ENCODE measurements at places on chromosomes 4 and X. TPM values are rescaled to one million over a fixed set of nuclear protein-coding genes. Genes with fewer than 3 reads are reported as not detected.

The RNF150 gene
- total RNA-seq, result 3.7 TPM

The CSAG2 gene
- total RNA-seq, result not detected

The IBSP gene
- total RNA-seq, result not detected

The RAB40AL gene
- not detected for total RNA-seq

The APBB2 gene
- total RNA-seq, result 39.6 TPM

The KIT gene
- 6.7 TPM for total RNA-seq

The GPR50 gene
- total RNA-seq, result 12.2 TPM

The AMBN gene
- total RNA-seq, result not detected

The RNF128 gene
- total RNA-seq, result 0.09 TPM

The SLC25A31 gene
- total RNA-seq, result not detected

- no peak for DNase-seq
These were observed 179.5 kb downstream of the CEP135 start for GRCh38 chr4:56128213-56128612.

- DNase-seq, result no peak
These were observed 253.7 kb upstream of the DDX53 start for GRCh38 chrX:22746081-22746480.

DNA sequence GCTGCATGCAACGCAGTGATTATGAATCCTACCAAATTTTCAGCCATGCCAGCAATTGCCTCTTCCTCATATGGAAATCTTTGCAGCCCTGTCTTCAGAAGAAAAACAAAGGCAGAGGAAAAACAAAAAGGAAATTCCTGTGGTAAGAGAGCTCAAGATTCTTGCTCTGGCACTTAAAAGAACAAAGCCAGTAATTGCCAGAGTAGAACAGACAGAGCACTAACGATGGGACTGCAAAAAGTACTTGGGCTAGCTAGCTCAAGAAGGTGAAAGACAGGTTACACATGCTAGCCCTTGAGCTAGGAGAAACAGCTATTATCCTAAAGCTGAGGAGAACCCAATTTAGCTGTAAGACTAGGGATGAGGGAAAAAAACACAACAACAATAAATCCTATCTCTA is 582.3 kb downstream of the KCNIP4 start:
- peak; percentile 28 for DNase-seq

DNA sequence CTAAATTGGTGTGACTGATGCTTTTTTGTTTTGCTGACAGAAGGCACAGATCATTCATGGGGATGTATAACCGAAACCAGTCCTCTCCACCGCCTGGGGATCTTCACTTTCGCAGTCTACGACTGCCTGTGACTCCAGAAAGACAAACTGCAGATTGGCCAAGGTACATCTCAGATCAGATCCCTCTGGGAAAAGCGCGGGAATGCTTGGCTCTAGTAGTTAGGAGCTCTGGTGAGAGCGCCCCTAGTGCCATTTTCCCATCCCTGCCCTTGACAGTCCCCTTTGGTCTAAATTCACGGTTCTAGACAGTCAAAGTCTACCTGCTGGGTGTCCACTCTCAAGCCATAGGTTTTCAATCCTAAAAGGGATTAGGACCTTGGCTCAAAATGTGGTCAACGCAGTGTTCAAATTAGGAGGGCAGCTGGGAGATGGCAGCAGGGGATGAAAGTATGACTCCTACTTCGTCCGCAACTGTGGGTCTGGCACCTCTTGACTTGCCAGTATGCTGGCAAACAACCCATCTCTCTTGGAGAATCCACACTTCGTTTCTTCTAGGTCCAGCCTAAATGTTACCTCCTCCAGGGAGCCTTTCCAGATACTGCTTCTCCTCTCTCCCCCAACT is 6.9 kb upstream of the HAND2 start:
- DNase-seq, result peak; percentile 84

- no peak for DNase-seq
These were observed 145.8 kb downstream of the AASDH start for GRCh38 chr4:56241500-56241899.

DNA sequence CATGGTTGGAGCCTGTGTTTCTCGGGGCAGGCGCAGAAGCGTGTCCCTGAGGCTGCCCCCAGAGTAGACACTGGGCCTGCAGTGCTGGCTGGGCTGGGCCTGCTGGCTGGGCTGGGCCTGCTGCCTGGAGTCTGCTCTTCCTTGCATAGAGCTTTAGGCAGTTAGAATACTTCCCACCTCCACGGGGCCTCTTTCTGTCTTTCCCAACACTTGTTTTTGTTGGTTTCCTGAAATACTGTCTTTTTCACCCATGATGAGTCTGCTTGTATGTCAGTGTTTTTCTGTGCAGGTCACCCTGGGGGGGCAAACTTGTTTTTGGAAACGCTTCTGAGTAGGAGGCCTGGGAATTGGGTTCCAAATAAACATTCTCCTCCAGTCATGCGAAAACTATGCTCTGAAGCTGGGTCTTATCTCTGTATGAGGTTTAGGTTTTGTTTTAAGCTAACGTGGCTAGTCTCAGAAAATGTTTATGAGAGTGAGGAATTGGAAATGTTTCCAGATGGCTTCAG is 32.2 kb downstream of the TRMT44 start:
- no peak for DNase-seq

- DNase-seq, result no peak
These were observed 44.1 kb downstream of the QRFPR start for GRCh38 chr4:121336706-121337105.

DNA sequence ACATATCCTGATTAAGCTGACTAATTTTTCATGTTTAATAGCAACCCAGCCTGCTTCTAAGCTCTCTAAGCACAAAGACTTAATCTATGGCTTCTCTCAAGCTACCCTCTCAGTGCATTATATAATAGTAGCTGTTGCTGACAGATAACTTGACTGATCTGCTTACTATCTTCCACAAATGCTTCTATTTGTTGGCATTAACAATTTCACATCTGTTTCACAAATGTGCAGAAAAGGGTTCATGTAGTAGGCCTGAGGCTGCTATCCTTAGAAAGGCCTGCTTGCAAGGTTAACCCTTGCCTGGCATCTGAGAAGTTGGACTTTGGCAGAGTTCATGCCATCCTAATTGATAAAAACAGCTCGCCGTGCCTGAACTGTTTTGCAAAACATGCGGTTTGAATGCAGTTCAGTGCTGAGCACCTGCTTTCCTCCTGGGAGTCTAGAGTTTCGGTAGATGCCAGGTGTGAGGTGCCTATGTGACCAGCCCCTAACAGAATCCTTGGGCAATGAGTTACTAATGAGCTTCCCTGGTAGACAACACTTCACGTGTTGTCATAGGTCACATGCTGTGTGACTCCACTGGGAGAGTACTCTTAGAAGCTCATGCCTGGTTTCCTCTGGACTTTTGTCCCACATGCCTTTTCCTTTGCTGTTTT is 68.4 kb downstream of the NSG1 start:
- no peak for DNase-seq

DNA sequence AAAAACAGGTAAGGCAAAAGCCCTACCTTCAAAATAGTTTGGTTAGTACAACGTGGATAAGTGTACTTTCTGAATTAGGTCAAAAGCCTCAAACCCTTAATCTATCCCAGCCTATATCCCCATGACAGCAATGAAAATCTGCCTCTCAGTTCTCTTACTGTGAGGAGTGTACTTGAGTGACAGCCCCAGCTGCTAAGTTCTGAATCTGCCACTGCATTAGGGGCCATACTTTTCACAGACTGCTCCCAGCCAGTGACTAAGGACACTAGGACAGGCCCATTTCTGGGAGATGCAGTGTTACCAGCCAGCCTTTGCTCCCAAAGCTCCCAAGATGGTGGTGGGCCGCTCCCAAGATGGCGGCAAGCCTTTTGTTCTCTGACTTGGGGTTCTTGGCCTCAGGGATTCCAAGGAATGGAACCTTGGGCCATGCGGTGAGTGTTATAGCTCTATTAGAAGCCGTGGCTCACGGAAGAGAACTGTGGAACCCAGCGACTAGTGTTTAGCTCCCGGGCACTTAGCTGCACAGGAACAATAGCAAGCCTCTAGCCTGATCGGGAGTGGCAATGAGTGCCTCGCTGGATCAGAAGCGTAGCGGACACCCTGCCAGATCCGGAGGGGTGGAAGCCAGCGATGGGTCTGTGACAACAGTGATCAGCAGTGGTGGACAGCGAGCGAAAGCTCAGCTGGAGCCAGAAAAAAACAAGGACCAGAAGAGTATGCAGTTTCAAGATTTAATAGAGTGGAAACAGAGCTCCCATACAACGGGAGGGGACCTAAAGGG is 175.6 kb upstream of the NRK start:
- no peak for DNase-seq

DNA sequence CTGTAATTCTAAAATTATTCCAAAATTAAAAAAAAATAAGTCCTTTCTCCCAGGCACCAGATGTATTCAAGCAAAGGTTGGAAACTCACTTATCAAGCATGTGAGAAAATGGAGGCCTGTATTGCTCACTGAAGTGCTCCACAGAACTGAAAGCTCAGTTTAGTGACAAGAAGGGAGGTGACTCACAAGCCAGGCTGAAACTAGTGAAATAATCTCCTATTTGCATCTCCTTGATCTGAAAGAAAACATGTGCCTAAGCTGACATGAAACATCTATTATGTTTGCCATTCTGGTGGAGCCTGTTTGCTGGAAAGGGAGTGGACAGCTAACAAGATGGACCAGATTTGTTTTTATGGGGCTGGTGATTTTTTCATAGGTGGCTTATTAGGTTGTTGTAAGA is 54.0 kb upstream of the AMELX start:
- DNase-seq, result no peak

GRCh38 chr4:165537028-165537648 is 158.3 kb downstream of the CPE start:
- no peak for DNase-seq

GRCh38 chrX:119469313-119469635 is 1.0 kb downstream of the SLC25A5 start:
- DNase-seq, result no peak

DNA sequence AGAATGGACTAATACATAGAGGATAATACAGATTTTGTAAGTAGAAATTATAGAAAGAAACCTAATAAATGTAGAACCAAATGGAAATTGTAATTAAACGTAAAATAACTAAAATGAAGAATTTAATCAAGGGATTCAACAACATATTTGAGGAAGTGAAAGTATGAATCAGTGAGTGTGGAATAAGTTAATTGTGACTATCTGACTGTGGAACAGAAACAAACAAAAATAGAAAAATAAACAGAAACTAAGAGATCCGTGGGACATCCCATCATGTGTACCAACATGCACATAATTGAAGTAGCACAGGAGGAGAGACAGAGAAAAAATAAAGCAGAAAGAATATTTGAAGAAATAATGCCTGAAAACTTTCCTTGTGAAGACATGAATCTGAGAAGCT is 208.6 kb upstream of the TACR3 start:
- no peak for DNase-seq

DNA sequence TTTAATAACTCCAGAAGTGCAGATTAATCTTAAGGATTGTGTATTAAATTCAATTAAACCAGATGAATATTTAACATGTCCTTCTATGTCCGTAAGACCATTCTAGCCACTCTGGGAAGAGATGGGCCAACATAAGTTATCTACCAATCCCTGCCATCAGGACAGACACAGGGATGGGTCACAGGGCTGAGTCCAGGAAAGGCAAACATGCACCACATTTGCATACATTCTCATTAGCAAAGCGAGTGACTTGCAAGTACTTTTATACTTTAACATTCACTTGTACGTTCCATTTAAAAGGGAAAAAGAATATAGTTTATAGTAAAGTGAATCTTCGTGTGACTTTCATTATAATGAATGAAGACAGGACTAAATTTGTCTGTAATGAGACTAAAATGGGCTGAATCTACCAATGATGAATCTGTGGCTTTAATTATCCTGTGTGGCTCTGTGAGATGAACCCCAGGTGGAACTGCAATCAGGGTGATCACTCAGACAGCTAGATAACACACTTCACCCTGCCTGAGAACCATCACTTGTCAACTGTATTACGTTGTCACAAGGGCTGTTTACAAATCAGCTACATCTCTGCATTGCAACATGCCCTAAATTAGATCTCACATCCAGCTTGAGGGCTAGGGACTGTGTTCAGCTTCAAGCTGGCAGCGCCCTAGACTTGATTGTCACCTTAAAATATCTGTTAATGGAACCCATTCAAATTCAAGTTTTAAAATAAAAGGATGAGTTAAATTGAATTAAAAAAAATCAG is 77.2 kb downstream of the SH3KBP1 start:
- no peak for DNase-seq

DNA sequence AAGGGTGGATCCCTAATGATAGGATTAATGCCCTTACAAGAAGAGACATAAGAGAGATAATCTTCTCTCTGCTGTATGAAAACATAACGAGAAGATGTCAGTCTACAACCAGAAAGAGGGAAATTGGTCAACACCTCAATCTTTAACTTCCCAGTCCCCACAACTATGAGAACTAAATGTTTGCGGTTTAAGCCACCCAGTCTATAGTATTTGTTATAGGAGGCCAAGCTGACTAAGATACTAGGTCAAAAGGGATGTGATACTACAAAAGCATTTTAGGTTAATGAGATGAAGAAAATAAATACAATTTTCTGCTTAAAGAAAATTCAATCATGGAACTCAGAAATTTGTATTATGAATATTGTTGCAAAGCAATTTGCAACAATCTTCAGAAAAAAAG is 55.4 kb upstream of the LHFPL1 start:
- DNase-seq, result no peak

DNA sequence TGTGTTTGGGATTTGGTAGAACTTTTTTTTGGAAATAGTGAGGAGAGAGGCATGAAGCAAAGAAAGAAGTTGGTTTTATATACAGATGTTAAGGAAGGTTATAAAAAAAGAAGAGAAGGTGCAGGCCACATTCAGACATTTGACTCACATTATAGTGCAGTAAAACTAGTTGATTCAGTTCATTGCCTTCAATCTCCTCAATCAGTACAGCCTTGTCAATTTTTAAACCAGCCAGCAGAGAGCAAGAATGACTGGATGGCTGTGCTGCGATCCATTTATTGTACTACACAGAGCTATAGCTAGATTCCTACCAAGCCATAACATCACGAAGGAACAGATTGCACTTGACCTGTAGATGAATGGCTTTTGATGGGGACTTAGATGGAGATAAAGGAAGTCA is 79.7 kb upstream of the LSM6 start:
- DNase-seq, result no peak

- no peak for DNase-seq
These were observed 3.4 kb downstream of the CXCL8 start for GRCh38 chr4:73743795-73744194.

GRCh38 chr4:7784131-7784870 is 155.4 kb downstream of the AFAP1 start:
- DNase-seq, result no peak

DNA sequence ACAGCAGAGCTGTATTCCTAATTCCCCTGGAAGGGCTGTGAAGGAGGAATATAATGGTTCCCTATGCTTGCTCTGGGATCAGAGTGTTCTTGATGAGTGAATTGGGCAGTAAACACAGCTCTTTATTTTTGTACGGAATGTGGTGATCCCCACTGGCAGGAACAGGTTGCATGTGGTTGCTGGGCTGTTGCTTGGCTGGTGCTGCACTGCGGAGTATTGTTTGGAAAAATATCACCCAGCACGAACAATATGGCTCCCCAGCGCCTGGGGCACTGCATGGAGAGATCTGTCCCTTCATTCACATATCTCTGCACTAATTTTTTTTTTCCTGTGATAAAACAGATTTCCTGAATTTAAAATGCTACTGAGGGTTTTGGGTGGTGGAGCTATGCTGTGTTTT is 119.7 kb downstream of the MGST2 start:
- DNase-seq, result no peak

GRCh38 chrX:30144971-30145731 is 70.2 kb upstream of the MAGEB2 start:
- DNase-seq, result no peak

Measured in H9 (cell line).